NCI-H2029 treated with DMSO at 0.1 percent for 48 hours (cell line): ENCODE measurements at places on chromosomes 2 and 18.

DNA sequence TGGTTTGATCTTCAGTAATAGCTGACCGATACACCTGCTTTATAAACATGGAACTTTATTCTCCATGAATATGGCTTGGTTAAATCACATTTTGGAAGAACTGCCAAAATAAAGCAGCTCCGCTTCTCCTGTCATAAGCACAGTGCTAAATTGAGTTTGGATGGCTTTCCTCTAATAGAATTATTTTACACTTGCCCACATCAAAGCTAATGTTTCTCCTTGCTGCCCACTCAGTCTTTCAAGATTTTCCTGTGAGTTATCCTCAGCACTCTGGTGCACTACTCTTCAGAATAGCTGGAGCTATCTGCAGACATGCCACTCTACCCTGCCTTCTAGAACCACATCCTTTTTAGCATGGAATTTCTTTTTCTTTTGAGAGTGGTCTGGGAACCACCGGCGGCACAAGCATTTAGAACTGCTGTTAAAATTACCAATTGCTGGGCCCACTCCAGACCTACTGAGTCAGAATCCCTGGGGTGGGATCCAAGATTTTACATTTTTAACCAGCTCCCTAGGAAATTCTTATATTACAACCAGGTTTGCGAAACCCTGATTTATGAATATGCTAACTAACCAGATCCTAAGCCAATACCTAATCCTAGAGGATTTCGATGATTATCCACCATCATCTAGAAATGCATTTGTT is 283.3 kb downstream of the AFF3 start:
- no peak for DNase-seq

DNA sequence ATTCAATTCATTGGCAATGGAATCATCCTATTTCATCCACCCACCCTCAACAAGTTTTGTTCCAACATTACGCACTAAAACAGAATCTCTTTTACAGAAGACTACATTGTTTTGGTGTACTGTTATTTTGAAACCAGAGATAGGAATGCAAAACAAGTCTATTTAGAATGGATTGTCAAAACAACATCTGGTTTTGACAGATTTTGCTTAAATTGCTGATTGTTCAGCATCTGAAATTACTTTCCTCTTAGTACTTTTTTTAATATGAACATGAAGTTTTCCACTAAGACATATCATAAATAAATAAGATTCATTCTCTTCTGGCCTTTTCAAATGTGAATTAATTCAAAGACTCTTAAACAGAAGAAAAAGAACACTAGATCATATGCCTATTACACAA is 323.9 kb upstream of the TFPI start:
- no peak for DNase-seq

- DNase-seq = no peak
These were observed at the start of gene STAT4 for GRCh38 chr2:191150600-191151330. TSS of gene STAT4 (minus strand) at chr2:191150994. CDS start at chr2:191148203, 2,791 bp downstream.

DNA sequence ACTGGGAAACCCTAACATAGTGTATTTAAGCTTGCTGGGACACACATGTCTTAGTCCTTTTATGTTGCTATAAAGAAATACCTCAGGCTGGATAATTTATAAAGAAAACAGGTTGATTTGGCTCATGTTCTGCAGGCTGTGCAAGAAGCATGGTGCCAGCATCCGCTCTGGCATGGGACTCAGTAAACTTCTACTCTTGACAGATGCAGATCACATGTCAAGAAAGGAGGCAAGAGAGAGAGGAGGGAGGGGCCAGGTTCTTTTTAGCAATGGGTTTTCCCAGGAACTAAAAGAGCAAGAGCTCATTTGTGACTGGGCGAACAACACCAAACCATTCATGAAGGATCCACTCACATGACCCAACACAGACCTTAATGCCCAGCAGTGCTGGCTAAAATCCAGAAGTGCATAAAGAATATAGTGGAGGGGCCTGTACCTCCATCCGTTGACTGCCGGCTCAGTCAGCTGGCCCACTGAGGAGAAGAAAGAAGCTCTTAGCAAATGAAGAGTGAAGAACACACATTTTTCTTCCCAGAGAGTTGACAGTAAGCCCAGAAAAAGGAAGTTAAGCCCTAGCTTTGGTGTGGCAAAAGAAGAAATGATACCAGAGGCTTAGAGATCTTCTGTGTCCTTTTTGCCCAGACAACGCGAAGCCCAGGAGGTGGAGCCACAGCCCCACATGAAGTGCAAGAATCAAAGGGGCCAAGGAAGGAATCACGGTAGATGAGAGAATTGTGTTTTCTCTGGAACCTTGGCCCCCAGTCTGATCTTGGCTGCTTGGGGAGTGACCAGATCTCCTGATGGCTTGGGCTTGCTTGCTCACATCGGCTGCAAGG is 183.5 kb upstream of the FAM98A start:
- no peak for DNase-seq

- DNase-seq = no peak
These were observed 282.6 kb downstream of the LRP1B start for GRCh38 chr2:141848191-141848590.

DNA sequence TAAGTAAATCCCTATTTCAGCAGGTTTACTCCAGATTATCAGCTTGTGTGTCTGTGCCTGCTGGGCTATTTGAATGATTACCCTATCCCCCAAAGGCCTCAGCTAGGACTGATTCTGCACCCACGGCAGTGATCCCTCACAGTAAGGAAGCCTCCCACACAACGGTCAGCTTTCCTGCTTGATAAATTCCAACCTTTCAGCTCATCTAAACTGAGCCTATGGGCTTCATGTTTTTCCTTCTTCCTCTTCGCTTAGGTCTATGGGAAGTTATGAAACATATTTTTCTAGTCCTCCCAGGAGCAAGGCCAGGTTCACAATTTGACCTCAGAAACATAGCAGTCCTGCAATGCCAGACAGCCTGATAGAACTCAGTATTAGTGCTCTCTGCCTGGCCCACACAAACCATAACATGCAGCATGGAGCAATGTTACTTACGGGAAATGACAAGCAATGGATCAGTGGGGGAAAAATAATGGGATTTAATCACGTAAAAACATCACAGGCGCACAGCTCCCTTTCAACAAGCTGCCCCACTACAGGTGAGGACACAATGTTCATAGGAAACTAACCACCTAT is 170.9 kb downstream of the ZNF521 start:
- DNase-seq = no peak

DNA sequence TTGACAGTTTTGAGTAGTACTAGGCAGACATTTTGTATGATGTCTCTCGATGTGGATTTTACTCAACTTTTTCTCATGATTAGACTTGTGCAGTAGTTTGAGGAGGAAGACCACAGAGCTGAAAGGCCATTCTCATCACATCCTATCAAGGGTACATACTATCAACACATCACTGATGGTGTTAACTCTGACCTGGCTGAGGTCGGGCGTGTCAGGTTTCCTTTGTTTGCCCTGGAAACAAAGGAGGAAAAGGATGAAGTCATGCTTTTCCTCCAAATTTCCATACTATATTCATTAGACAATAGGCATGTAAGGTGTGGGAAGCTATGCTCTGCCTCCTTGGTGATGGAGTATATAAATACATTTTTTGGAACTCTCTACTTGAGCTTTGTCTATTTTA is 211.1 kb downstream of the DSEL start:
- no peak for DNase-seq

- DNase-seq = no peak
These were observed 125.1 kb downstream of the SPP2 start for GRCh38 chr2:234175649-234176048.

DNA sequence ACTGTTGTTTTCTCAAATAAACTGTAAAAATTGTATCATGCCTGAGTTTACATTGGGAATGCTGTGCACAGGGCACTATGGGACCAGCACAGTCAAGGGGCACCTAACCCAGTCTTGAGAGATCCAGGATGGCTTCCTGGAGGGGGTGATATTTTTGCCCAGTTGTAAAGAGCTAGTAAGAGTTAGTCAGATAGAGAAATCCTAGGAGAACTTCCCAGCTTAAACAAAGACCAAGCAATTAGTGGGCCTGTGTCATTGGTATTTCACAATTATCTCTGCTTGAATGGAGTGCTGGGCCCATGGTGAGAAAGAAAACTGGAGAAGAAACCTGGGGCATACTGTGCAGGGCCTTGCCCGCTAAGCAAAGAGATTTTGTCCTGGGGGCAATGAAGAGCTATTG is 12.2 kb downstream of the XDH start:
- no peak for DNase-seq
